Activated CD8-positive, alpha-beta T cell treated with anti-CD3 and anti-CD28 coated beads, Interleukin-2, amount 10 ng/mL, durations not matched to agents 7 days and 5 days (primary cell): ENCODE measurements at places on chromosomes 2 and 18. TPM values are rescaled to one million over a fixed set of nuclear protein-coding genes. Genes with fewer than 3 reads are reported as not detected.

DES gene
- total RNA-seq = not detected

- H3K36me3 ChIP-seq = peaks cover 28% of the 10 kb centered on the region
- H3K27ac ChIP-seq = peak overlapping the region; percentile 87
- no peaks in the 10 kb centered on the region for H3K27me3 ChIP-seq
- peaks cover 66% of the 10 kb centered on the region for H3K4me1 ChIP-seq
- no peak for DNase-seq
- peak overlapping the region; percentile 18 for H3K4me3 ChIP-seq
These were observed 38.6 kb downstream of the MGAT4A start for GRCh38 chr2:98692090-98693054.

DNA sequence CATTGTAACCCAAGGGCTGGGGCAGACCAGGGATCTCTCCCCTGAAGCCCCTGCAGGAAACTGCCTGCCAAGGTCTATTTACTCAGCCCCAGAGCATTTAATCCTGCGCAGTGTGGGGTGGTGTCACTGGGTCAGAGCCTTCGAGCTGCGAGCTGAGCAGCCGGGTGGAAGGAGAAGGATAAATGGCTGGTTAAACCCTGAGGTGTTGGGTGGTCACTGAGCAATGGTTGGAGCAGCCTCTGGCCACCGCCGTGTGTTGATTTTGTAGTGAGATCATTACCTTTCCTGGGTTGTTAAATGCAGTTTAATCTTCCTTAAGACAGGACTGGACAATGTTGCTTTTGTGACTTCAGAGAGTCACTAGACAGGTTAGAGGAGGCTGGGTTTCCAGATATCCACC, 98.1 kb downstream of the SETBP1 start:
- peaks cover 9% of the 10 kb centered on the region for H3K27me3 ChIP-seq
- H3K27ac ChIP-seq = no peak overlapping the region
- no peaks in the 10 kb centered on the region for H3K36me3 ChIP-seq

DNA sequence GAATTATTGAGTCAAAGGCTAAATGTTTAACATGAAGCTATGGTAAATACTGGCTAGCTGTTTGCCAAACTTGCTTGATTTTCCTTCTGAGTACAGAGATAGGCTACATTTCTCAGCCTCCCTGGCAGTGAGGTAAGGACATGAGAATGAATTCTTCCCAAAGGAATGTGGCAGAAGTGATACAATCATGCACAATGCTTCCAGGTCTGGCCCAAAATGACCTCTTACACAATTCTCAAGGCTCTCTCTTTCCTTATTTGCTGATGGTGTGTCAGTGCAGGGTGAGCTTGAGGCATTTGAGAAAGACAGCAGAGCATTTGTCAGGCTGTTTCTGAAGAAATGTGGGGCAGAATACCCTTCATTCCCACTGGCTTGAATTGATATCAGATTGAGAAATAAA, 95.6 kb upstream of the NABP1 start:
- no peak overlapping the region for H3K4me3 ChIP-seq
- no peak for DNase-seq
- peaks cover 14% of the 10 kb centered on the region for H3K27me3 ChIP-seq

GRCh38 chr2:234378440-234378839, 118.4 kb downstream of the ARL4C start:
- peaks cover 9% of the 10 kb centered on the region for H3K4me1 ChIP-seq
- H3K36me3 ChIP-seq = peaks cover 2% of the 10 kb centered on the region
- no peak for DNase-seq
- no peaks in the 10 kb centered on the region for H3K27me3 ChIP-seq
- no peak overlapping the region for H3K27ac ChIP-seq

DNA sequence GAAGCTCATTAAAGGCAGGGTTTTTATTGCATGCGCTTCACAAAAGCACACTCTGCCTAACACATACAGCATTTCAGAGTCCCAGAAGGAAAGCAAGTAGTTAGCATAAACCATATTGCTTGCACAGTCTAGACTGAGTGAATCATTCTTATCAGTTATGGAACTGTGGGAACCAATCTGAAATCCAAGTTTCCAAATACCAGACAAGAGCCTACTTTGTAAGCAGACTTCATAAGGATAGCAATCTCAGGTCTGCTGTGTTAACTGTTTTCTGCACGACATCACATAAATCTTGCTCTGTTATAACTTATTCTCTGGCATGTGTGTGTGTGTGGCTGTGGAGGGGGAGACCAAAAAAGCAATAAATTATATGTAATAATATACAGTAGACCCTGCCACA, 608.1 kb upstream of the REG3G start:
- no peaks in the 10 kb centered on the region for H3K36me3 ChIP-seq
- no peaks in the 10 kb centered on the region for H3K4me1 ChIP-seq
- H3K4me3 ChIP-seq = no peak overlapping the region
- no peaks in the 10 kb centered on the region for H3K27me3 ChIP-seq
- no peak overlapping the region for H3K27ac ChIP-seq
- no peak for DNase-seq

TMEFF2 gene
- total RNA-seq = not detected

LOXHD1 gene
- total RNA-seq = 0.47 TPM

DNA sequence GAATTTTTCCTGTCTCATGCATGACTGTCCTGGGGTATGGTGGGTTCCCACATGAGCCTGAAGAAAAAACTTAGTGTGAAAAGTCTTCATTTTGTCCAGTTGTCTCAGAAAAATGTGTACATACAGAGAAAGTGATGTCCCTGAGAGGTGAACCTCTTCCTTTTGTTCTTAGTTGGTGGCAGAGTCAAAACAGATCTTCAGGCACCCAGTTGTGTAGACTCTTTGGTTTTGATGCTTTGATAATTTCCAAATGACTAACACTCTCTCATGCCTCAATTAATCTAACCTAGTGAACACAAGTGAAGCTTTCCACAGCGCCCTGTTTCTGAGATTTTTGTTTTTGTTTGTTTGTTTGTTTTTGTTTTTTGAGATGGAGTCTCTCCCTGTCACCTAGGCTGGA, 273.5 kb downstream of the PIK3C3 start:
- H3K36me3 ChIP-seq = no peaks in the 10 kb centered on the region
- H3K4me3 ChIP-seq = no peak overlapping the region
- no peak overlapping the region for H3K27ac ChIP-seq
- no peaks in the 10 kb centered on the region for H3K4me1 ChIP-seq
- no peaks in the 10 kb centered on the region for H3K27me3 ChIP-seq
- no peak for DNase-seq

DNA sequence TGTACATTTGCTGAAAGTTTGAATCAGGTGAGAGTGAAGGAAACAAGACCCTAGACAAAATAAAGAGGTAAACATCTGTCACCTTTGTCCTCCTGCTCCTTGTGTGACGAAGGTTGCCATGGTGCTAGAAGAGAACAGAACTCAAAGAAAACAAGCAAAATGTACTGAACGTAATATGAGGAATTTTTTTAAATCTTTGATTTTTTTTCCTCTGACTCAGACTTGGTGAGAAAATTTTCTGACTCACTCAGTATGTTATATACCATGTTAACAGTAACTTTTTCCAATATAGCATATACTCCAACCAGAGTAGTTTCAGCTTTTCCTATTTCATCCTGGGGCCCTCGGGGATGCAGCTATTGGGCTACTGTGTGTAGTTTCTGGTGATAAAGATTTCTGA, 2114.6 kb upstream of the PIK3C3 start:
- H3K27ac ChIP-seq = no peak overlapping the region
- no peak for DNase-seq
- H3K4me1 ChIP-seq = no peaks in the 10 kb centered on the region
- H3K4me3 ChIP-seq = no peak overlapping the region

ELOA2 gene
- total RNA-seq = not detected

GRCh38 chr18:36017232-36017631, 44.8 kb downstream of the RMP24 start:
- no peaks in the 10 kb centered on the region for H3K4me1 ChIP-seq
- no peak overlapping the region for H3K27ac ChIP-seq
- no peaks in the 10 kb centered on the region for H3K36me3 ChIP-seq

CHST10 gene
- total RNA-seq = 6.2 TPM

PROKR1 gene
- not detected for total RNA-seq

DNA sequence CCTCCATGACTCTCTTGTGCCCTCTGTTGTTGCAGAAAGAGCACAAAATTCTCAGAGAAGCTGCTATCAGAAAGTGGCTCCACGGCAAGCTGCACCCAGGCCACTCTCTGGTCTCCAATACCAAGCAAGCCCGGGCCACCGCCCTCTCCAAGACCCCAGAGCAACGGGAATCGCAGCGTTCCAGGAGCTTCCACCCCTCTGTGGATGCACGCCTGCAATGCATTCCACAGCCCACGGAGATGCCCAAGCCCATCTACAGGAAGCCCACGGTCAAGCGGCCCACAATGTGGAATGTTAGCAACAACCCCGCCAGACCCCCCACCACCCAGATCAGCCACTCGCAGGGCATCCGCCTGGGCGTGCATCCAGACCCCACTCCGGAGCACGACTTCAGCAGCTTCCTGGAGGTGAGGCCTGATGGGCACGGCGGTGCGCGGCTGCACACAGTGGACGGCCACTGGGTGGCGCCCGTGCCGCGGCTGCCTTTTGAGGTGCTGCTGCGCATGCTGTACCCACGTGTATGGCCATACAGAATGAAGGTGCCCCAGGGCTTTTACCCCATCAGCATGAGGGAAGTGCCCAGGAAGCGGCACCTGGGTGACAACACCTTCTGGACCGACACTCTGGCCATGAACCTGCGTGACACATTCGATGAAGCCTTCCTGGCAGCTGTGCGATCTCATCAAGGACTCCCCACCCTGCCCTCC, 6.3 kb downstream of the ANKRD53 start:
- peak overlapping the region; percentile 61 for H3K27ac ChIP-seq
- peaks cover 37% of the 10 kb centered on the region for H3K36me3 ChIP-seq
- peaks cover 24% of the 10 kb centered on the region for H3K4me1 ChIP-seq

DNA sequence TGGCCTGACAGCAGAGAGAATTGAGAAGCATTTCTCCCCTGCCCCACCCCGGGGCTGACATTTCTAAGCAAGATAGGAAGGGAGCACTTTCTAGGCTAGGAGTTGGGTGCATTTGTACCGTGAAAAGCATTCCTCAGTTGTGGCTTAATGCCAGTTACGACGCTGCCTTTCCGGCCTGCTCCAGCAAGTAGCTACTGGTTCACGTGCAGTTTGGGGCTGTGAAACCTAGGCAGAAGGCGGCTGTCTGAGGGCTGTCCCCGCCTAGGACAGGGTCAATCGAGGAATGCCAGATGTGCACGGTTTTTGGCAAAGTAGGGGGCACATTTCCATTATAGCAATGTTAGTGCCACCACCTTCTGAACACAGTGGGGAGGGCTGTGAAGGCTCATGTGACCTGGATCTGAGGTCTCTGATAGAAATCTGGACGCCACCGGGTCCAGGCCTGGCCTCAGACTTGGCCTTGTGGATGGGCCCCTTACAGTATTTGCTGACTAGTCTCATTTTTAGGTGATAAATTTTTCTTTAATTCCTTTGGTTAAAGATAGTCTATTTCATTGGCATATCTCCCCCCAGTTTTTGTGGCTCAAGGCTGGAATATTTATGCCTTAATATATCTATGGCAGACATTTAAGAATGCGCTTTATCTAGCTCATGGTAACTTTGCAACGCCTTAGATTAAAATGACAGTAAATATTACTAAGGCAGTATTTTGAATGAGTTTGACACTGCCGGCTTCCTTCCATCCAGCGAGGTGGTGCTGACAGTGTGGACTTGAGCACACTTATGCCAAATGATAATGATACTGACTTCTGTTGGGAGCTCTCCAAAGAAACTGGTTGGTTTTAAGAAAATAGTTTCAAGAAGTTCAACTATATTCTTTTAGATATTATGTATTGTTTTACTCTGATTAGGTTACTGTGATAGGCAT, 78.7 kb downstream of the LPIN1 start:
- peaks cover 48% of the 10 kb centered on the region for H3K36me3 ChIP-seq
- no peaks in the 10 kb centered on the region for H3K27me3 ChIP-seq
- DNase-seq = no peak
- H3K4me3 ChIP-seq = no peak overlapping the region
- no peak overlapping the region for H3K27ac ChIP-seq

C2orf15 gene
- total RNA-seq = 0.86 TPM

DNA sequence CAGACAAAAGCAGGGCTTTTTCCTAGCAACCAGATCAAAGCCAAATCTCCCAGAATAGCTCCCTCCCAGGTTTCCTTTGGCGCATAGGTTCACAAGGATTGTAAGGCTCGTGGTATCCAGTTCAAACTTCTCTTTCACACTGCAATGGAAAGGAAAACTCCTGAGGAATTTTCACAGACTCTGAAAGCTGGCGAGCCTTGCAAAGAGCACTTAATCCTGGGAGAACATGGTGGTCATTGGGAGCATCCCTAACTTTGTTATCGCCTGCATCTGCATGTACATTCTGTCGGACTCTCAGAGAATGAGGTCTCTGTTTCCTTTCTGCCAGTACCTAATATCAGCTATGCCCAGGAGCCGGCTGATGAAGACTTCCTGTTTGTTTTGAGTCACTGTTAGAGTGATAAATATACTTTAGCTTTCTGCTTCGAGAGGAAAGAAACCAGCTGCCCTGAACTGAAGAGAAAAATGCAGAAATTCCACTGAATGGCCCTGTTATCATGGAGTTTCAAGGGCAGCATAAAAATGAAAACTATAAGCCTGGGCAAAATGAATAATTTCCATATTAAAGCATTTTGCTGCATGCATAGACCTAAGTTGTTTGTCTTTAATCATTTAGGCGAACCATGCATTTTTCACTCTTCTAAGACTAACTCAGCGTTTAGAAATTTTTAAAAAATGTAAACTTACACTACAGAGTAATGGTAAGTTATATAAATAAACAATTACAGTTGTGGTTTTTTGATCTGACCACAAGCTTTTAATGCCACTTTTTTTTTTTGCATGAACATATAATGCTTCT, 76.4 kb upstream of the ZEB2 start:
- H3K4me1 ChIP-seq = peaks cover 3% of the 10 kb centered on the region
- H3K36me3 ChIP-seq = no peaks in the 10 kb centered on the region
- DNase-seq = no peak

DNA sequence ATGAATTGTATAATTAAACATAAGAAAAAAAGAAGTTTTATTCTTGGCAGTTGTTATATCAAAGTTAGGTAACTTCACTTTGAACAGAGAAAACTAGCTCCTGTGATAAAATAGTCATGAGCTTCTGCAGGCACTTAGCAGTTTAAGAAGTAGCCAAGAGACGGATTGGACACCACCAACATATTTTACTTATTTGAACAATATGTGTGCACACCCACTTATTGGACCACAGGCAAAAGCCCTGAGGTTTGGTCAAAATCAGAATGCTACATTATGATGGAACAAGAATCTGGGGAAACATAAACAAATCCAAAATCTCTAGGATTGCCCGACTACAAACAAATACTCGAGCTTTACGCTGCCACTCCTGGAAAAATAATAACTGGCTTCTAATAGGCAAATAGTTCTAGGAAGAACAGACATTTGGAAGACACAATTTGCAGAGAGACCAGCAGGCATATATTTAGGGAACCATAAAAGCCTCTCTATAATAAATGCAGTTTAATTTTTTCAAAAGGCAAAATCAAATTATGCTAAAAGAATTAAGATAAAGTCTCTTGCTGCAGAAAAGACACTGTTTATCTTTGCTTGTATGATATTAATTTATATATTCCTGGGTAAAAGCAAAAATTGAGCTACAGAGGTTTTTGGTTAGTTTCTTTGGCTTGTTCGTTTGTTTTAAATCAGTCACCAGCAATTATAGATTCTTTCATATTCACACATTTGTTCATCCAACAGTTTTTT, 117.9 kb downstream of the CDC42EP3 start:
- H3K27me3 ChIP-seq = no peaks in the 10 kb centered on the region
- no peak overlapping the region for H3K4me3 ChIP-seq
- DNase-seq = no peak
